ENCODE measurements at places on chromosomes 12 and 14. TPM values are rescaled to one million over a fixed set of nuclear protein-coding genes. Genes with fewer than 3 reads are reported as not detected.
A peak's percentile ranks its signal among the peaks of the same experiment; 100 is the strongest.

- no peak for DNase-seq
- H3K4me1 ChIP-seq = peaks cover 21% of the 10 kb centered on the region
- H3K36me3 ChIP-seq = no peaks in the 10 kb centered on the region
Measured at GRCh38 chr14:104841730-104842129, 23.3 kb upstream of the CEP170B start.

- H3K27ac ChIP-seq = peak overlapping the region; percentile 53
- H3K36me3 ChIP-seq = no peaks in the 10 kb centered on the region
- DNase-seq = no peak
- no peaks in the 10 kb centered on the region for H3K27me3 ChIP-seq
- H3K4me3 ChIP-seq = no peak overlapping the region
Measured at GRCh38 chr14:68312884-68313610, 479.8 kb downstream of the ZFP36L1 start.

- DNase-seq = no peak
- no peaks in the 10 kb centered on the region for H3K27me3 ChIP-seq
- H3K4me3 ChIP-seq = no peak overlapping the region
- no peak overlapping the region for H3K27ac ChIP-seq
- H3K36me3 ChIP-seq = no peaks in the 10 kb centered on the region
Measured at GRCh38 chr14:51484485-51484884, 167.2 kb upstream of the FRMD6 start.

DNA sequence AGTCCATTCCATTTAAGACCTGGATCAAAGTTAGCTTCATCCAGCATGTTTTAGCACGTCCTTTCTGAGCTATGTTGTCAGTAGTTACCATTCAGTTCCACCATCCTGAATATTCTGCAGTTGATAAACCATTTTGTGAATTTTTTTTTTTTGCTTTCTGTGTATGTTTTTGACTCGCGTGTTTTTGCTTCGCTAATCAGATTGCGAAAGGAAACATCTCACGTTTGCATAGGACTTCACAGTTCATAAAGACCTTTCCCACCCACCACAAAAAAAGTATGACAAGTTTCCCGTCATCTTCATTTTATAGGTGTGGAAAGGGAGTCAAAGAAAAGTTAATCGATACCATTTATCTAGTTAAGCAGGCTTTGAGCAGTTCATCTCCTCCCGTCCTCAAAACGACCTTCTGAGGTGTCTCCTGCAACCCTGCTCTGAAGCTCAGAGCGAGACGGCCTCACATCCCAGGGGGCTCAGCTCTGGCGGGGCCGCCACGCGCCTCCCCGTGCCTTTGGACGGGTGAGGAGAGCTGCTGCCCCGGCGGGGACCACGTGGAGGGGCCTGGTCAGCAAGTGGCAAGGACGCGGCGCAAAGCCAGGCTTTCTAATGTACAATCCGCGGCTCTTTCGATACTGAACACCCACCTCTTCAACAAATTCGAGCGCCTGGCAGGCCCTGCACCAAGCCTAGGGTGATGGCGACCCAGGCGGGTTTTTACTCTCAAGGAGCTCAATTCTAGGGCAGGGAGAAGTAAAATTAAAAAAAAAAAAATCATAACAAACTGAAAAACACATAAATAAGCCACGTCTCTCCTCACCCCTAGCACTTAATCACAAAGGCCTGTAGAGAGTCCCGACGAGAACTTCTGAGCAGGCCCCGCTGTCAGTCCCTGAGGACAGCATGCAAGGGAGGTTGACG, 988 bp upstream of the TMEM263 start:
- peaks cover 11% of the 10 kb centered on the region for H3K4me1 ChIP-seq
- no peaks in the 10 kb centered on the region for H3K27me3 ChIP-seq
- no peaks in the 10 kb centered on the region for H3K36me3 ChIP-seq

- no peak overlapping the region for H3K27ac ChIP-seq
- H3K27me3 ChIP-seq = no peaks in the 10 kb centered on the region
- H3K4me1 ChIP-seq = no peaks in the 10 kb centered on the region
- H3K4me3 ChIP-seq = no peak overlapping the region
Measured at GRCh38 chr12:18428416-18428815, 167.1 kb downstream of the PIK3C2G start.

DNA sequence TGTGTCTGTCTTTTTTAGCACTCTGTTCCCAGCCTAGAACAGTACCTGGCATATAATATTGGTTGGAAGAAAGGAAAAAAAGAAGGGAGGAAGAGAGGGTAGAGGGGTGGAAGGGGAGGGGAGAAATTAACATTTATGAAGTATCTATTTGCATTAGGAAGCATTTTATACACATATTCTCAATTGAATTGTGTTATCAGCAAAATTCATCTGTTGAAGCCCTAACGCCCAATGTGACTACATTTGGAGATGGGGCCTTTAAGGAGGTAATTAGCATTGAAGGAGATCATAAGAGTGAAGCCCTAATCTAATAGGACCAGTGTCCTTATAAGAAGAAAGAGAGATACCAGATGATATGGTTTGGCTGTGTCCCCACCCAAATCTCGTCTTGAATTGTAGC, 30.2 kb upstream of the FICD start:
- H3K36me3 ChIP-seq = no peaks in the 10 kb centered on the region
- H3K27me3 ChIP-seq = no peaks in the 10 kb centered on the region
- no peak overlapping the region for H3K27ac ChIP-seq
- no peaks in the 10 kb centered on the region for H3K4me1 ChIP-seq

GRCh38 chr12:120140603-120141002, 24.1 kb upstream of the RAB35 start:
- H3K36me3 ChIP-seq = peaks cover 93% of the 10 kb centered on the region
- H3K27me3 ChIP-seq = no peaks in the 10 kb centered on the region
- H3K4me3 ChIP-seq = no peak overlapping the region
- H3K27ac ChIP-seq = no peak overlapping the region
- no peaks in the 10 kb centered on the region for H3K4me1 ChIP-seq

DNA sequence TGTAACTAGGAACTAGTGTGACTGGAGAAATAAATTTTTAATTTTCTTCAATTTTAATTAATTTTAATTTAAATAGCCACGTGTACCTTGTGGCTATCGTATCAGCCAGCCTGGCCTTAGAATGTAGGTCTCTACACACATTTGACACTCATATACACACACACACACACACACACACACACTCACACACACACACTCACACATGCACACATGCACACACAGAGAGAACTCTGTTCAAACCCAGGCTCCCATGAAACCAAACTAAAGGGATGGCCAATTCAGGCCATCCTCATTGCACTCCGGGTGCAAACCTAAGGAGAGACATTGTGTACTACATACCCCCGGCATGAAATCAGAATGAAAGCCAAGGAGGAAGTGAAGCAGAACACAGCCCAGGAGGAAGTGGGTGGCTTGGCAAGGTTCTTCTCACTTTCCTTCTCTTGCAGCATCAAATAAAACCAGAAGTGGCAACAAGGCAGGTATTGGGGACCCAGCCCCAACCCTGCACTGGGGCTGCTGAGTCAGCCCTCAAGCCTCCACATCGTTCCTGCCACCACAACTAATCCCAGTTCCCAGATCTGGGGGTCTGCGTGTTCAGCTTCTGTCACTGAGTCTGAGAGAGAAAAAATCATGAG, 26.2 kb upstream of the CHPT1 start:
- no peak for DNase-seq
- H3K36me3 ChIP-seq = no peaks in the 10 kb centered on the region
- H3K4me3 ChIP-seq = no peak overlapping the region
- H3K27ac ChIP-seq = no peak overlapping the region

- peak overlapping the region; percentile 15 for H3K27ac ChIP-seq
- peaks cover 4% of the 10 kb centered on the region for H3K27me3 ChIP-seq
- peaks cover 34% of the 10 kb centered on the region for H3K4me1 ChIP-seq
- no peak for DNase-seq
Measured at GRCh38 chr14:22821193-22822015, 6.2 kb upstream of the SLC7A7 start.

GRCh38 chr14:92783813-92784431, 10.2 kb upstream of the GOLGA5 start:
- no peaks in the 10 kb centered on the region for H3K4me1 ChIP-seq
- no peaks in the 10 kb centered on the region for H3K27me3 ChIP-seq
- no peaks in the 10 kb centered on the region for H3K36me3 ChIP-seq
- no peak overlapping the region for H3K4me3 ChIP-seq
- no peak for DNase-seq

GRCh38 chr12:51829011-51829481, 19.5 kb downstream of the FIGNL2 start:
- no peaks in the 10 kb centered on the region for H3K36me3 ChIP-seq
- H3K4me1 ChIP-seq = peaks cover 12% of the 10 kb centered on the region
- no peak overlapping the region for H3K27ac ChIP-seq
- no peak for DNase-seq
- no peak overlapping the region for H3K4me3 ChIP-seq

- peaks cover 97% of the 10 kb centered on the region for H3K36me3 ChIP-seq
- DNase-seq = no peak
- no peak overlapping the region for H3K4me3 ChIP-seq
- peaks cover 18% of the 10 kb centered on the region for H3K4me1 ChIP-seq
Measured at GRCh38 chr12:124336742-124337520, 42.0 kb downstream of the RFLNA start.

GRCh38 chr14:99937475-99938244, 127.6 kb upstream of the EVL start:
- no peaks in the 10 kb centered on the region for H3K27me3 ChIP-seq
- peaks cover 2% of the 10 kb centered on the region for H3K4me1 ChIP-seq

DNA sequence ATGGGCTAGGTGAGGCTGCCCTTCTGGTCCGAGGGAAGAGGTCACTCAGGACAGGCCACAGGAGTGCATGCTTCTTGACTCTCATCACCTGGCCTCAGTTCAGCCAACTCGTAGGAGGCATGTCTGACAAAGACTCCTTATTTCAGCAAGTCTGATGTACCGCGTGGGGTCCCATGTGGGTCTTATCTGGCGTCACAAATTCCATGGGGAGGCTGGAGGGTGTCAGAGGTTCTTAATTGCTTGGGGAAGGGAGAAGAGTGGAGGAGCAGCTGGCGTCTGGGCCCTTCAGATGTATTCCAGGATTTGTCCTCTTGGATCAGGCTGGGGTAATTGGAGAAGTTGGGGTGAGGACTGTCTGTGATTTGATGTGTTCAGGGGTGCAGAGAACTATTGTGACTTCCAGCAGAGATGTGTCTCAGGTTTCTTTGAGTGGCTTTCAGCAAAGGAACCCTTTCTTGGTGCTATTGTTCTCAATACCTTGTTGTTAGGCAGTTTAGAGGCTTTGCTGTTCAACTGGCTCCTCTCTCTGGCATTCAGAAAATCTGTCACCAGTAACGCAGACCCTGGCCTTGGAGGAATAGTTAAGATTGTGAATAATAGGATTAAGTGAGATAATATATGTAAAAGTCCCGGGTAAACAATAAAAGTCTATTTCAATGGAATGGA, 60.1 kb downstream of the SUSD6 start:
- no peak for DNase-seq
- H3K27ac ChIP-seq = no peak overlapping the region
- no peaks in the 10 kb centered on the region for H3K27me3 ChIP-seq
- peaks cover 10% of the 10 kb centered on the region for H3K4me1 ChIP-seq

DNA sequence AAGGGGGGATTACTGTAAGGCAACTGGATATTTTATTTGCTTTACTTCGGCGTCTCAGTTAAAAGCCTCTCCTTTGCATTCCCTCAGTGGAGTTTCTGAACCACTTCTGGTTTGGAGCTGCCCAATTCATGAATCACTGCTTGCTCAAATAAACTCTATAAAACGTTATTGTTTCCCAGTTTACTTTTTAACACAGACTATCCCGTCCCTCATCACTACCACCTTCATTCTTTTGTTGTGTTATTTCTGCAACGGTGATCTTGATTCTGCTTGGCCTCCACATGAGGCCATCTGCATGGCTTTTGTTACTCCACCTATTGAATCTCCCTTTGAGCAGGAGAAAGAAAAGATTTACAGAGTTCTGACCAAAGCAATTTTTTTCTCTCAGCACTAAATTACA, 104.0 kb upstream of the PLEKHA5 start:
- H3K4me1 ChIP-seq = no peaks in the 10 kb centered on the region
- no peaks in the 10 kb centered on the region for H3K36me3 ChIP-seq
- no peaks in the 10 kb centered on the region for H3K27me3 ChIP-seq

DNA sequence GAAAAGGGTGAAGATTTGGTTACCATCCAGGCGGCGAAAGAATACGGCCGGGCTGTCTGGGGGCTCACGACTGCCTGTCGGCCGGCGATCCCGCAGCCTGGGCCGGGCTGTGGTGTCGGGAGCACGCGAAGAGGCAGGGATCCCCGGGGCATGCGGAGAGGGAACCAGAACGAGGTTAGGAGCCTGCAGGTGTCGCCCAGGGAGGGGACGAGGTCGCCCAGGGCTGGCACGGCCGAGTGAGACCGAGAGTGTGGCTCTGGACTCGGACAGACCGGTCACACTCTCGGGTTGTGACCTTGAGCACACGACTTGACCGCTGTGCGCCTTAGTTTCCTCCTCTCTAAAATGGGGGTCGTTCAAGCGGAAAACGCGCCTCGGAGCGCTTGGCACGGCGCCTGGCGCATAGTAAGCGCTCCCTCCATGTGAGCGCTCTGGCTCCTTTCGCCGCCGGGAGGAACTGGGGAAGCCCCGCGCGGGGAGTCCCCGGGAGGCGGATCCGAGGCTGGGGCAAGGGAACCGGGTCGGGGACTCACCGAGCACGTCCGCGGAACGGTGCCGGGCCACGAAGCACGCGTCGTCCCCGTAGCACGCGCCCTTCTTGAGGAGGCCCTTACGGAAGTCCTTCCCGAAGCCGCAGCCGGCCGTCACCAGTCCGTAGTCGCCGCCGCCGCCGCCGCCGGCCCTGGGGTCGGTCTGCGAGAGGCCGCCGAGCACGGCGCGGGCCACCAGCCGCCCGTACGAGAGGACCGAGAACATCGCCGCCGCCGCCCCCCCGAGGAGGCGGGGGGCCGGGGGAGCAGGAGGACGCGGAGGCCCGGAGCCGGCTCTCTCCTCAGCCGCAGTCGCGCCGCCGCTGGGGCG, 612 bp downstream of the PPTC7 start:
- no peaks in the 10 kb centered on the region for H3K36me3 ChIP-seq
- peaks cover 17% of the 10 kb centered on the region for H3K4me1 ChIP-seq
- H3K4me3 ChIP-seq = peak overlapping the region; percentile 74
- H3K27me3 ChIP-seq = no peaks in the 10 kb centered on the region
- DNase-seq = no peak

DNA sequence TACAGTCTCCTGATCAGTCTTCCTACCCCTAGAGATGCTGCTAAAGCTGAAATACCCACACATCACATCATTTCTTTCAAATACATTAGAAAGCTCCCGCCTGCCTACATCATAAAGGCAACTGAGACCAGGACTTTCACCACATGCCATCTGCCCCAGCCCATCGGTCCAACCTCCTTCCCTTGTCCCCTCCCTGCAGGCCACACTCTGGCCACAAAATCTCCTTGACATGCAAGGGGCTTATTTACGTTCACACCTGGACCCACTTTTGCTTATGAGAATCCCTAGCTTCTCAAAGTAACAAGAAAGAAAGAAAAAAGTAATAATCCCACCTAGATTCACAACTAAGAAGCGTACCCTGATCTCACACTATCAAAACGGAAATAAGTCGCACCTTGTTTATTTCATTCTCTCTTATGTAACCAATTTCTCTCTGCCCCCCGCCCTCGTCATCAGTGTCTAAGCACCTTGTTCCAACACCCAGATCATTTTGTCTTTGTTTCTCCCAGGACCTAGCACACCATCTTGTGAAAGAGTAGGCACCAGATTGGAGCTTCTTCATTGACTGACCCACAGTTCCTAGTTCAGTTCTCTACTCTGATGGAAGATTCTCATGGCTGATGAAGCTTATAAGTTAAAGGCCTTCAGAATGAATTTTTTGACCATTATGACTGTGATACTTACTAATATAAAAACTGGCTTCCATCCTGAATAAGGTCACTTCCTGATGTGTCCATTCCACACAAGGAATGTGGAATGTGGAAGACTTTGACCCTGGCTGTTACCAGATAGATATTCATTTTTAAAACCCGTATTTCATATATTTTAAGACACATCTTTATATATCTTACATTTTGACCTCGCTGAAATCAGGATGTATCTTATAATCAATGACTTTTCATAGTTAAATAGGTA, 7.7 kb downstream of the WSB2 start:
- H3K27me3 ChIP-seq = no peaks in the 10 kb centered on the region
- no peak overlapping the region for H3K4me3 ChIP-seq
- peak overlapping the region; percentile 61 for H3K27ac ChIP-seq

The NUAK1 gene
- 33.4 TPM for polyA plus RNA-seq

The DENR gene
- polyA plus RNA-seq = 72.5 TPM

The ADCY6 gene
- 90.2 TPM for polyA plus RNA-seq

The ADIPOR2 gene
- polyA plus RNA-seq = 40.7 TPM

The SRRM4 gene
- 21.2 TPM for polyA plus RNA-seq

Measured in spinal cord (tissue), 10 donors.